NCI-H1417 (cell line): ENCODE measurements at places on chromosomes 12 and 14.
A peak's percentile ranks its signal among the peaks of the same experiment; 100 is the strongest.

DNA sequence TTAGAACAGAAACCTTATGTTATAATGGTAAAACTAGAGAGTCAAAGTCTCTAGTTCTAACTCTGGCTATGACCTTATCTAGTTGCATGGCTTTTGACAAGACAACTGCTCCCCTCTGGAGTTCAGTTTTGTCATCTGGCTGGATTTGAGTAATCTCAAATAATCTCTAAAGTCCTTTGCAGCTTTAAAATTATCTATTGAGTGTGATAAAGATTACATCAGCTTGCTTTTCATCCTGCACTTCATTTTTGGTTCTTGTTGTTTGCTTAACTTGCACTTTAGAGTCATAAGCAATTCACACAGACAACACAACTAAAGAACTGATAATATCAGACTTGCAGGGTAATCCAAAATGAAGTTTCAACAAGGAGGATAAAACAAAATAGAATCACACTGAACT is 2.3 kb downstream of the AKAP5 start:
- no peak for DNase-seq

GRCh38 chr14:68011406-68012028 is 191.9 kb downstream of the RAD51B start:
- DNase-seq: no peak

DNA sequence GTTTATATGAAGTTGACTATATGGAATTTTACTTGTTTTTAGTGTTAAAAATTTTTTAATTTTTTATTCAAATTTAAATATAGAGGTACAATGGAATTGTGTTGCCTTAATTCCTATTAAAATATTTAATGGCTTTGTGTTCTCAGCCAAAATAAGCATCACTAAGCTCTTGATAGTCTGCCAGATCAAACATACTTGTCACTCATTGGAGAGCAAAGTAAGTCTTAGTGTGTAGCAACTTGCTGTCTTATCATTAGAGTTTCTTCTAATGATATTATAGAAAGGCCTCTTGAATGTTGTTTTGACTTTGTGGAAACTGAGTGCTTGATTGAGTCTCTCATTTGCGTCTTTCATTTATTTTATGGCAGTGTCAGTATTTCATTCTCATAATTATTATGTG is 10.7 kb downstream of the SFSWAP start:
- no peak for DNase-seq

- DNase-seq: no peak
These were observed 83.7 kb downstream of the ARMH4 start for GRCh38 chr14:58068306-58068705.

DNA sequence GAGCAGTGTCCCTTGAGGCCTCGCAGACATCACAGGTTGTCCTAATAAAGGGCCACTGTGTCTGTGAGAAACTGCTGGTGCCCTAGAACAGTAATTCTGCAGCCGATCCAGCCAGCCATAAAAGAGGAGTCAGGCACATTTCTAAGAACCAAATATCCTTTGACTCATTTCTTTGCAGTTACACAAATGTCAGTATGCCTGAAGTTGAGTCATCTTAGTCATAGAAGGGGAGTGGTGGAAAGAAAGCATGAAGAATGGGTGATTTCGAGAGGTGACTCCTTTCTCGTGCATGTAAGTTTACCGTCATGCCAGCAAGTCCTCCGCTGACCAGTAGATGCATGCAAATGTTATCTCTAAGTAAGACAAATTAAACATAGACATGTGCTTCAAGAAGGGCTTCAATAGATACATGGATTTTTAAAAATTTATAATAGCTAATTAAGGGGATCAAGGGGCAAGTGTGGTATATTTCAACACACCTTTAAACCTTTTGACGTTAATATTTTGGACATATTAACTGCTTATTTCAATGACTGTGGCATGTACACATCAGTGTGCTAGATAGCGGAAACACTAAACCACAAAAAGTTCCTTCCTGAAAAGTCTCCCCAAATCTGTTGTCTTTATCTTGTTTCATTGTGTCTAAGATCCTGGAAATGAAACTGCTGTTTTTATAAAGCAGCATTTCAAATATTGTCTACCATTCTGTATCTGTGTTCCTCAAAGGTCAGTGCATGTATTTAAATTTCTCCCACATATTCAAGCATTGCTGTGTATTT is 497.4 kb downstream of the NPAS3 start:
- no peak for DNase-seq

DNA sequence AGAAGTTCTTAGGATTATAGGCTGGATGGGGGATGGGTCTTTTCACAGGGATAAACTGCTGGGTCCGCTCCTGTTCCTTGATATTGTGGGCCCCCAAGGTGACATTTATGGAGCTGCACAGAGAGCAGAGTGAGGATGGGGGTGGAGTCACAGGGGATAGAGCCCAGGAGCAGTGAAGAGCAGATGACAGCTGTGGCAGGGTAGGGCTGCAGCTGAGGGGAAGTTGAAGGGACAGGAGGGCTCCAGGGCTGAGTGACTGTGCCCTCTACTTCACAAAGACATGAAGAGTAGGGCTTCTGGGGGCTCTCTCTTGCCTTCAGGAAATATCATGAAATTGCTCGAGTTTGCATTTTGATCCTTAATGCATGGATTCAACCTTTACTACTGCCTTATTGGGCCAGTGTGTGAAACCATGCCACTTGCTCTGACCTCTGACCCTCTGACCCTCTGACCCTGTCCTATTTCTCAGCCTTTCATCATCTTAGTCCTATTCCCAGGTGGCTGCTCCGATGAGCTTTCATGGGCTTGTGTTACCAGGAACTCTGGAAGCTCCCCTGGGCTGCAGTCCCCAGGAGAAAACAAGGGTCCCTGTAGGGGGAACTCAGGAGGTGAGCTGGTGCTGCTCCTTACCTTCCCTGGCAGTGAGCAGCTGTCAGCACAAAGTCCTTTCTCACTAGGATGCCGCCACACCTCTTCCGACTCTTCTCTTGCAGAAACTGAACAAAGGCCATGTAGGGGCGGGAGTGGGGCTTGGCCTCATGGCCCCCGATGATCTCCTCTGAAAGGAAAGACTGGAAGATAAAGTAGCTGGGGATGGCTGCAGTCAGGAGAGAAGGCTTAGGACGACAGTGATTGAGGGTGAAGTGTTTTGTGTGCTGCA is 1.6 kb downstream of the GZMH start:
- DNase-seq: no peak

DNA sequence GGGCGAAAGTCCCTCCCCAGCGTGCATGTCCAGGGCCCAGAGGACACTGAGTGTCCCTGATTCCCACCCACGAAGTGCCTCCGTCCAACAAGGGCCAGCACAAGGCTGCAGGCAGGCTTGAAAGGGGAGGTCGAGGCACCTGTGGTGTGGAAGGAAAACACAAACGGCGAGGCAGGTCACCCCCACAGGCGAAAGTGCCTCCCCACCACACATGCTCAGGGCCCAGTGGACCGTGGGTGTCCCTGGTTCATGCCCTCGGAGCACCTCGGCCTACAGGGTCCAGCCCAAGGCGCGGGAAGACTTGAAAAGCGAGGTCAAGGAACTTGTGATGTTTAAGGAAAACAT is 370.4 kb downstream of the ALG10 start:
- no peak for DNase-seq

GRCh38 chr12:27578689-27579372 is 54.8 kb downstream of the PPFIBP1 start:
- DNase-seq: peak; percentile 33

DNA sequence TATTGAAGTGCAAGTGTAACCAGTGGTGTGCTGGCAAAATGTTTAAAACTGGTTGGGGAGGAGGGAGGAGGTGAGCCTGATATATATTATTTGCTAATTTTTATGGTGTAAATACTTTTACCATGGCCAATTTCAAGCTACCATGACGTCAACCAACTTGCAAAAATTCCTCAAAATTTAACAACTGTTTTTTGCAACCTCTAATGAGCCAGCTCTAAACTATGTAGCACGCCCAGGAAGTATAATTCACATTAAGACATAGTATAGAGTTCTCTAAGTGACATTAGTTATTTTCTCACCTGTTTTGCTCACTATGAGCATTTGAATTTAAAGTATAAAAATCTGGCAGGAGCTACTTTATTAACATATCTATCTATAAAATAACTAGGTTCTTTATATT is 41.4 kb downstream of the ATL1 start:
- no peak for DNase-seq
